T-helper 9 cell (primary cell): ENCODE measurements at places on chromosomes 1 and 21.

DNA sequence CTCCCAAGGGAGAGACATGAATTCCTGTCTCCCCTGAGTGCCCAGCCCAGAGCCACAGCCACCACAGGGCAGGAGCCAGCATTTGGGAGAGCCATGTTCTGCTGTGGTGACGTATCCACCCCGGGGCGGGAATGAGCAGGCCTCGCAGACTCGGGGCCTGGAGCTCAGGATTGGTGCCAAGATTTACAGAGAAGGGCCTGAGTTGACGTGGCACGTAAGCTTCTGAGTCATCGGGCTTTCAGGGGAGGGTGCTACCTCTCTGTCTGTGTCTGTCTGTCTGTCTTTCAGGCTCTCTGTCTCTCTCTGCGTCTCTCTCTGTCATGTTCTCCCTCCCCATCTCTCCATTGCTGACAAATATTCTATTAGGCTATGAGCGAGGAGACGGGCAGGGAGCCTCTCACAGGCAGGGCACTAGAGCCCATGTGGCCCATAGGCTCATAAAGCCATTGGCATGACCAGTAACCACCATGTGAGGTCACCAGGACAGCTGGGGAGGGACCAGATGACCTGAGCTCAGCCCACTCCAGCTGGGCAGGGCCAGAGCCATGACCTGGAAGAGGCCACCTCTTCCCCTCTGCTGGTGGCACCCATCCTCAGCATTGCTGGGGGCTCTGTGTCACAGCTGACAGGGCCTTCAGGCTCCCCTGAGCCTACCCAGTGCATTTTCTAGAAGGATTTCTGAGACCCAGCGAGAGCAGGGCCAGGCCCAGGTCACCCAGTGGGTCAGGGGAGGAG lies 300.0 kb upstream of the VAMP3 start:
- no peak for DNase-seq

- no peak for DNase-seq
These were observed 192.3 kb downstream of the PRDM16 start for GRCh38 chr1:3261007-3261968.

DNA sequence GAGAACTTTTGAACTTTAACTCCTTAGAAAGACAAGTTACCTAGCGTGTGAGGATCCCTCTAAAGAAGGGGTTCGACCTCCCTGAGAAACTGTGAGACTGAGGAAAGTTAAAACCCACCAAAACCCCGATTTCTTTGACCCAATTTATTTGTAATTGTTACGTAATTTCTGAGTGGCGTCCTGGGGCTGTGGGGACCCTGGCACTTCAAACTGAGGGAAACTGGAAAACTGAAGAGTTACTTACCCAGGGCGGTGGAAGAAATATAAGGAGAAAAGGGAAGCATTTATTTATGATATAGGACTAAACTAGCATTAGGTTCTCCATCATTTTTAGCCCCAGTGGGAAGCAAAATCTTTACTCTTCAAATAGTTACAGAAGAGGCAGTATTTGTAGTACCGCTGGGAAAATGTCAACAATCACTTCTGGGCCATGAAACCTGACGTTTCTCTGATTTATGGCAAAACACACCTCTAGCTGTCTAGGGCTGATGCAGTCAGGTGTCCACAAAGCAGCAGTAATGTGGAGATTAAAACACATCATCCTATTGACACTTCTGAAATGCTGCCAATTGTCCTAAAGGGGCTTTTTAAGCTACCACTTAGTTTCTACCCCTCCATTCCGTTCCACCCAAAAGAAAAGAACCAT lies 430 bp downstream of the S100B start:
- DNase-seq: no peak

DNA sequence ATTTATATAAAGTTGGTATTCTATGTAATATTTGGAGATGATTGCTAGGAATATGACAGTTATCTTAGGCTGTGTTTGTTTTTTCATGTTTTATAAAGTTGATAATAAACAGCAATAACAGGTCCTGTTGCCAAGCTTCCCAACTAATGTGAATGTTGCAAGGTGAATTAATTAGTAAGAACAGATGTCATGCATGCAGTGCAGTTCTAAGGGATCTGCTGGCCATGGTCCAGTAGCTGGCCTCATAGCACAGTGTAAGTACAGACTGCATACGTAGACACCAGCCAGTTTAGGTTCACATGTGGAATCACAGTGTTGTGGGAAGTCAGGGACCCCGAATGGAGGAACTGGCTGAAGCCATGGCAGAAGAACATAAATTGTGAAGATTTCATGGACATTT lies 478.2 kb downstream of the NEGR1 start:
- no peak for DNase-seq

- DNase-seq: no peak
These were observed 99.2 kb downstream of the PHTF1 start for GRCh38 chr1:113660088-113660487.

DNA sequence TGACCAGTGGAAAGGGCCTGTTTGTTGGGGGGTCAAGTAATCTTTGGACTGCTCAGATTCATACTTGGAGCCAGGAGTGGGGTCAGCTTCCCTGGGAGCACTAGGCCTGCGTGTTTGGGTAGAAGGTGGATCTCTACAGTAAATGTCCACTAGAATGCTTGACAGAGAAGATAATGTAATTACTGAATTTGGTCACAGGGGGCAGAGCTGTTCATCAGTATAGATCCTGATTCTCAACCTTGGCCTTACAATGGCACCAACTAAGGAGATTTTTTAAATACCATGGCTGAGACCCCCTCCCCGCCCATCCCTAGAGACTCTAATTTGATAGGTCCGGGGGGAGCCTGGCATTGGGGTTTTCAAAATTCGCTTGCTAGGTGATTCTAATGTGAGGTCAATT lies 217.5 kb upstream of the PLXNA2 start:
- DNase-seq: no peak

- no peak for DNase-seq
These were observed 35.5 kb downstream of the CRP start for GRCh38 chr1:159678939-159679338.

DNA sequence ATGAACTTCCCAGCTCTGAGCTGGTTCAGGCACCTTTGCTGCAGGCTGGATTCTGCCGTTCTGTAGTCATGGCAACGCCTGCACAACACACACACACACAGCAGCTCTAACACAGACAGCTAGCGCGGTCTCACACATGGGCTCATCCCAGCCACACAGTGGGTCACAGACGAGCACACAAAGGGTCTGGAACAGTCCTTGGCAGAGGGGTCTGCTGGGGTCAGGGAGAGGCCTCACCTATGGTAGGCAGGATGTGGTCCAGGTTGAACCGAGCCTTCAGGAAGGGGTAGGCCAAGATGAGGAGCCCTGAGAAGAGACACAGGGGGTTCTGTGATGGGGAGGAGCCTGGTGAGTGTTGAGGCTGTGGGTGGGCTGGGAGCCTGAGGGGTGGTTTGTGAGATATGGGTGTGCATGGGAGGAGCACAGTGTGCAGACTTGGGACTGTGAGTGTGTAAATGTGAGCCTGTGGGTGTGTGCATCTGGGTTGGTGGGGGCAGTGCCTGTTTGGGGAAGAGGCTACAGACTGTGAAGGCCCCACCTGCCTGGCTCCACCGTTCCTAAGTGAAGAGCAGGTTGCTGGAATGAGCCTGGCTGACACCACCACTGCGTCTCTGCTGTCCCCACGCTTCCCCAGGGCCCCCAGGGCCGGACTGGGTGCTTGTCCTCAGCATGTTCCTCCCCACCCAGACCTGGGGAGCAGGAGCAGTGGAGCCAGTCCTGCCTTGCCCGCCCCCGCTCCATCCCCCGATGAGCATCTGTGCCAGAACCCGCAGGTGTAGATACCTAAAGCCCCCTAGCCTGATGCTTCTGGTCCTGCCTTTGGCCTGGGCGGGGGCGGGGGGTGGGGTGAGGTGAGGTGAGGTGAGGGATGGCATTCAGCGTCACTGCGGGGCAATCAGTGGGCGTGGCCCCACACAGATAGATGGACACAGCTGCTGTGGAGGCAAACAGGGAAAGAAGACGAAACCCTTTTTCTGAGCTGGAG lies 1.5 kb downstream of the KNCN start:
- DNase-seq: peak; percentile 50

GRCh38 chr1:12275370-12275769 lies 45.5 kb downstream of the VPS13D start:
- peak; percentile 16 for DNase-seq

- DNase-seq: no peak
These were observed 9.6 kb upstream of the MTR start for GRCh38 chr1:236785477-236785876.

GRCh38 chr1:15584489-15585363 lies at the start of gene AGMAT:
Gene AGMAT (minus strand): TSS chr1:15585051. CDS start chr1:15584967, 84 bp downstream.
- DNase-seq: peak; percentile 25

GRCh38 chr21:36508948-36509347 lies 29.0 kb upstream of the CLDN14 start:
- no peak for DNase-seq

DNA sequence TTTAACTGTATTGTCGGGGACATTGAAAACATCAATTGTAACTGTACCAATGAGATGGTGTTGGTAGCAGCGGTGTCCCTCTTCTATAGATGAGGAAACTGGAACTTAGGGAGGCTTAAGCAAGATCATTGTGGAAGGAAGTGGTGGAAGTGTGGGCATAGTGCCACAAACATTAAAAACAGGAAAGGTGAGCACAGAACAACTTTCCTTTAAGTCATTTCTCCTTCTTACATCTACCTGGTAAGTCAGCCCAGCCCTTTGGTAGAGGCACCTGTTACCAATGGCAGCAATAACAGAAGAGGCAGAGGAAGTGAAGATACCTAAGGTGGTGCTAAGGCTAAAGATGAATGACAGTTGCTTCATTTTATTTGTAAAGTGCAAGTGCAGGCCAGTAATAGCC lies 12.0 kb upstream of the CTSS start:
- DNase-seq: no peak

- no peak for DNase-seq
These were observed 2.5 kb downstream of the FCRL2 start for GRCh38 chr1:157774412-157774811.

- DNase-seq: no peak
These were observed 327.8 kb downstream of the PAPPA2 start for GRCh38 chr1:176790786-176791185.

- DNase-seq: no peak
These were observed 115.0 kb downstream of the UBE2U start for GRCh38 chr1:64318428-64318827.

GRCh38 chr1:230307213-230307612 lies 118.9 kb downstream of the PGBD5 start:
- no peak for DNase-seq

DNA sequence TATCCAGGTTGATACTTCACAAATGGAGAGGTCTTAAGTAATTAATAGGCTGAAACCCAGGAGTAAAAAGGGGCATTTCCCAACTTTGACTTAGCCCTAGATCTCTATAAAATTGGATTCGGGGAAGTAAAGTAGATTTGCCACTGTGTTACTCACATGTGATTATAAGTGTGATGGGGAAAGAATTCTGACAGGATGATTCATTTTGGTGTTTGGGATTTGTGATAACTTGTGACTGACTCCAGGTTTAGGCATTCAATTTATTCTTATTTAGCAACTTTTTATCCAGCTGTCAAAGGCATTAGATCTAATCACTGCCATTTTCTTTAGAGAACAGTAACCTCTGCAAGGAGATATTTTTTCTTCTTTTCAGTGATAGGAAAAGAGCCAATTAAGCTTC lies 175.5 kb downstream of the ASTN1 start:
- DNase-seq: no peak
